ENCODE measurements at places on chromosomes 1 and 21. TPM values are rescaled to one million over a fixed set of nuclear protein-coding genes. Genes with fewer than 3 reads are reported as not detected.

DNA sequence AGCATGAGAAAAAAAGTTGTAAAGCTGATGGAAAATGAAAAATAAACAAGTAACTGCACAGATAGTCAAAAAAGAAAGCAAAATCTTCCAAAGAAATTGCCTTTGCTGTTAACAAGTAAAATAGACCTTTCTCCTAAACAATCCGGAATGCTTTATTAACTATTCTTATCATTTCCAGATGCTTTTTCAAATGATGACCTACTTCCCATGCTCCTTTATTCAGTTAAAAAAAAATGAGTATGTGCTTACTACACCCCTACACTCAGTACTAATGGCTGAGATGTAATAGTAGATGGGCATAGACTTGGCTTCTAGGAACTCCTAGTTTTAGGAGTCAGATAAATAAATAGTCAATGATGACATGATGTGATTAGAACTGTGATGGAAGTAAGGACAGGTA lies 108.5 kb downstream of the NIBAN1 start:
- H3K4me3 ChIP-seq, result no peak overlapping the region
- no peak for DNase-seq
- no peak overlapping the region for H3K27ac ChIP-seq
- no peaks in the 10 kb centered on the region for H3K36me3 ChIP-seq
- H3K4me1 ChIP-seq, result peaks cover 16% of the 10 kb centered on the region
- no peaks in the 10 kb centered on the region for H3K27me3 ChIP-seq

DNA sequence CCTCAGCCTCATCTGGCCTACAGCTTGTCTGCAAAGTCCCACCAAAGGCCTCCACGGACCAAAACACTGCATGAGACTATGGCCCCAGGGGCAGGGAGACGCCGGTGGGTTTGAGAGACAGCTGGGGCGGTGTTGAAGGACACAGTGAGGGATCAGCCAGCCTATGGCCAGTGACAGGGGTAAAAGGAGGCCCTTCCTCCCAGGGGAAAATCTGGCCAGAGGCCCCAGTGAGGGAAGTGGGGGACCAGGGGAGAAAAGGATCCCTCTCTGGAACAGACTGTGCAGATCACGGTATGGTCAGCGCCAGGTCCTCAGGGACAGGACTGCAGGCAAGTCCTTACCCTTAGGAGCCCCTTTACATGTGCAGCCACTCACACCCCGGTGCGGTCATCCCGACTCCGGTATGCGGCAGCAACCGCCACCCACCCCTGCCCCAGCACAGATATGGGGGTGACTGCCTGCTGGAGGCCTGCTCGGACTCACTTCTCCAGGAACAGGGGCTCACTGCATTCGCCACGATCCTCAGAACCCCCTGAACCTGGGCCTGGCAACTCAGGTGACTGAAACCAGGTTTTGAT lies 1.3 kb downstream of the CERS2 start:
- H3K27ac ChIP-seq, result no peak overlapping the region
- DNase-seq, result no peak
- H3K36me3 ChIP-seq, result peaks cover 7% of the 10 kb centered on the region
- no peaks in the 10 kb centered on the region for H3K27me3 ChIP-seq
- H3K4me3 ChIP-seq, result peak overlapping the region; percentile 90

NR1I3 gene
- not detected for total RNA-seq

DNA sequence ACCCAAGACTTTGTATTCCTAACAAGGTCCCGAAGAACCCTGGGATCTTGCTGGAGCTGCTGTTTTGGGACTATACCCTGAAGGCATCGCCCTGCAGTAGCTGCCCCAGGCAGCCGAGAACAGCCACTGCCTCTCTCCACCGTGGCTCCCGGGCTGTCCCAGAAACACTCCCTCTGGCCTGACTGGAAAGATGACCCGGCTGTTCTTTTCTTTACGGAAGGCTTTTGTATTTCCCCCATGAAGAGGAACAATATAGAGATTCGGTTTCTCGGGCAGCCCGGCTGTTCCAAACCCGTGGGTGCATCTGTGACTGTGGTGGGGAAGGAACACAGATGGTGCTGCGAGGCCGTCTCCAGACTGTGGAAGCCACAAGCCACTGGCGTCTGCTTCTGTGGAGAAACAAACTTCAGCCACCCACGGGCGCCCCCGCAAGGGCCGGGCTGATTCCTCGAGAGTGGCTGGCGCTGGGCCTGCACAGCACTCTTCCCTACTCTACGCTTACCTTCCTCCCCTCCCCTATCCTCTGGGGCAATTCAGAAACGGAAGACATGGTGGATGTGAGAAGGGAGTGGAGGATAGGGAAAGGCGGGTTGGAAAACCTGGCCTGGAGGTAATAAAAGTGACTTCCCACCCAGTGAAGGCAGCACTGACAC lies 33.7 kb upstream of the VASH2 start:
- H3K4me3 ChIP-seq, result no peak overlapping the region
- no peak overlapping the region for H3K27ac ChIP-seq
- no peaks in the 10 kb centered on the region for H3K36me3 ChIP-seq
- no peak for DNase-seq
- H3K27me3 ChIP-seq, result 0 out of 2 replicates have a peak, but pooled peaks cover 3% of the 10 kb centered on the region

GRCh38 chr1:114088392-114089299 lies 65.0 kb downstream of the SYT6 start:
- no peaks in the 10 kb centered on the region for H3K27me3 ChIP-seq
- peaks cover 40% of the 10 kb centered on the region for H3K4me1 ChIP-seq
- no peaks in the 10 kb centered on the region for H3K36me3 ChIP-seq
- peak; percentile 51 for DNase-seq
- no peak overlapping the region for H3K4me3 ChIP-seq

- H3K4me3 ChIP-seq, result no peak overlapping the region
- H3K27me3 ChIP-seq, result no peaks in the 10 kb centered on the region
- peak; percentile 37 for DNase-seq
- H3K27ac ChIP-seq, result no peak overlapping the region
Measured at GRCh38 chr1:160797861-160798273, 1.9 kb downstream of the LY9 start.

ANGPTL1 gene
- not detected for total RNA-seq

LEFTY2 gene
- not detected for total RNA-seq

DNAJC28 gene
- 0.44 TPM for total RNA-seq

KCNC4 gene
- 1.6 TPM for total RNA-seq

TLR5 gene
- total RNA-seq, result 1.2 TPM

DNA sequence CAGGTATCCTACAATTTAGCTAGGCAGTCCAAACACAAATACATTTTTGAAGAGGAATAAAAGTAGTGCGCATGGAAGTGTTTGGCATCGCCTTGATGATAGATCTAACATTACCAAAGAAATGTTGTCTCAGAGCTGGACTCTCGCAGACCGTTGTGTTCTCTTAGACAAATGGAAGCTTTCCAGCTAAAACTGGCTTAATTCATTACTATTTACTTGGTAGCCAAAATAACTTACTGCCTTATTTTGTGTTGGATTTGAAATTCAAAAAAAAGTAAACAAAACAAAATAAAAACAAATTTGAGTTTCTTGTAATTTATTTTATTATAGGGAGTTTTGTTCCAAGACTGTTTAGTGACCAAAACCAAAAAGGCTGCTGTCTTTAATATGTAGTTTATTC lies 51.6 kb downstream of the PDE4B start:
- no peak for DNase-seq
- no peaks in the 10 kb centered on the region for H3K4me1 ChIP-seq
- no peak overlapping the region for H3K27ac ChIP-seq
- H3K36me3 ChIP-seq, result no peaks in the 10 kb centered on the region
- H3K27me3 ChIP-seq, result peaks cover 40% of the 10 kb centered on the region
- H3K4me3 ChIP-seq, result no peak overlapping the region

- H3K27ac ChIP-seq, result no peak overlapping the region
- DNase-seq, result no peak
- H3K27me3 ChIP-seq, result no peaks in the 10 kb centered on the region
- H3K4me3 ChIP-seq, result no peak overlapping the region
Measured at GRCh38 chr21:25080661-25081060, 526.6 kb downstream of the MRPL39 start.

DNA sequence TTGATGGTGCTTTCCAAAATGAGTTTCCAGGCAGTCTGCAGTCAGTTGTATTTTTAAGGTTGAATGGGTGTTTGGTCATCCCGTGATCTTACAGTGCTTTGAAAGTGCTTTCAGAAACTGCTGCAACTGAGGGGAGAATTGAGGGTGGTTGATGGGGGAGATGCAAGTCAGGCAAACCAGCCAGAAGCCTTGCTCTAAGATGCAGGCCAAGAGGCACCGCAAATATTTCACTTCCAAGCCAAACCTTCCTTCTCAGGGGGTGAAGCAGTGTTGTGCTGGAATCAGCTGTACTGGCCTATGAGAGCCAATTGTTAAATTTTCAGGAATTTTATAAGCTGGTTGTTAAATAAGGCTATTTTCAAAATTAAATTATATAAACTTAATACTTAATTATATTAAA lies 151.6 kb downstream of the KCNJ6 start:
- H3K4me3 ChIP-seq, result no peak overlapping the region
- H3K27ac ChIP-seq, result no peak overlapping the region
- DNase-seq, result no peak

OR6K3 gene
- not detected for total RNA-seq

DNA sequence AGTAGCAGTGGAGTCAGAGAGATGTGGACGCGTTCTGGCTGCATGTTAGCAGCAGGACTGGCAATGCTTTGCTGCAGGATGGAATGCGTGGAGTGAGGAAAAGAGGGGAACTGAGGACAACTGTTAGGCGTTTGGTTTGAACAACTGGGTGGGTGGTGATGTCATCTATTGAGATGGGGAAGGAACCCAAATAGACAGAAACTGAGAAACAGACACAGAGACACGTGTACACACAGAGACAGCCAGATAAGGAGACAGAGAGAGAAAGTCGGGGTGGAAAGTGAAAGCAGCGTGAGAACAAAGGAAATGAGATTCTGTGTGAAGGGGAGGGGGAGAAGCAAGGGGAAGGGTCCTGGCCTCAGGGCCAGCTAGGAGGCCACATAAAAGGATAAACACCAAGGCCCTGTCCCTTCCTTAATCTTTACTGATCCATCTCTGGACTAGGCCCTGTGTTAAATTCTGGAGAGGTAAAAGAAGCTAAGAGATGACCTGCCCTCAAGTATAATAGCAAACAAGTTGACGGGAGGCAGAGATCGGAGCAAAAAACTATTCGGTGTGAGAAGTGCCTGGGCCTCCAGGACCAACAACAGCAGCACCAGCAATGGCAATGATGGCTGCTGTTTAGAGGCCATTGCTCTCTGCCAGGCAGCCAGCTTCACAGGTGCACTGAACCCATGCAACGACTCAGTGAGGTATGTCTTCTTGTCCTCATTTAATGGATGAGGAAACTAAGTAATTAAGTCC lies 31.6 kb downstream of the VWA5B1 start:
- no peaks in the 10 kb centered on the region for H3K4me1 ChIP-seq
- no peak overlapping the region for H3K4me3 ChIP-seq
- no peak for DNase-seq
- no peaks in the 10 kb centered on the region for H3K27me3 ChIP-seq
- H3K27ac ChIP-seq, result no peak overlapping the region

DNA sequence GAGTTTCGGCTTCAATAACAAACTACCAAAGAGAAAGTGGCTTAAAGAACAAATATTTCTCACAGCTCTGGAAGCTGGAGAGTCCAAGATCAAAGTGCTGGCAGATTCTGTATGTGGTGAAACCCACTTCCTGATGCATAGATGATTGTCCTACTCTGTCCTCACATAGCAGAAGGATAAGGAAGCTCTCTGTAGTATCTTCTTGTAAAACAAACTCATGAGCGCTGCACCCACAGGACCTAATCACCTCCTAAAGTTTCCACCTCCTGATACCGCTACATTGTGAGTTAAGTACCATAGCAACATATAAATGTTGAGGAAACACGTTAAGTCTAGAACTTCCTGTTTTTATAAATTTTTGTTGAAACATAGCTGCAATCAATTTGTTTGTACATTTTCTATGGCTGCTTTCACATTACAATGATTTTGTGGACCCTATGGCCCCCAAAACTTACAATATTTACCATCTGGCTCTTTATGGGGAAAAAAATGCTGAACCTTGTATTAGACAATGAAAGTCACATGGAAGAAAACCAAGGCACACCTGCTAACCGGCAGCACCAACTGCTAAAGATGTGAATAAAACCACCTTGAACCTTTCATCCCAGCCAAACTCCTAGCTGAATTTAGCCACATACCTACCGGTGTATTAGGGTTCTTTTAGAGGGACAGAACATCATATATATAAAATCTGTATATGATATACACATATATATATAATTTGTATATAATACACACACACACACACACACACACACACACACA lies 1423.4 kb downstream of the NCAM2 start:
- no peak overlapping the region for H3K4me3 ChIP-seq
- no peaks in the 10 kb centered on the region for H3K27me3 ChIP-seq
- DNase-seq, result no peak
- H3K4me1 ChIP-seq, result no peaks in the 10 kb centered on the region
- H3K27ac ChIP-seq, result no peak overlapping the region

DNA sequence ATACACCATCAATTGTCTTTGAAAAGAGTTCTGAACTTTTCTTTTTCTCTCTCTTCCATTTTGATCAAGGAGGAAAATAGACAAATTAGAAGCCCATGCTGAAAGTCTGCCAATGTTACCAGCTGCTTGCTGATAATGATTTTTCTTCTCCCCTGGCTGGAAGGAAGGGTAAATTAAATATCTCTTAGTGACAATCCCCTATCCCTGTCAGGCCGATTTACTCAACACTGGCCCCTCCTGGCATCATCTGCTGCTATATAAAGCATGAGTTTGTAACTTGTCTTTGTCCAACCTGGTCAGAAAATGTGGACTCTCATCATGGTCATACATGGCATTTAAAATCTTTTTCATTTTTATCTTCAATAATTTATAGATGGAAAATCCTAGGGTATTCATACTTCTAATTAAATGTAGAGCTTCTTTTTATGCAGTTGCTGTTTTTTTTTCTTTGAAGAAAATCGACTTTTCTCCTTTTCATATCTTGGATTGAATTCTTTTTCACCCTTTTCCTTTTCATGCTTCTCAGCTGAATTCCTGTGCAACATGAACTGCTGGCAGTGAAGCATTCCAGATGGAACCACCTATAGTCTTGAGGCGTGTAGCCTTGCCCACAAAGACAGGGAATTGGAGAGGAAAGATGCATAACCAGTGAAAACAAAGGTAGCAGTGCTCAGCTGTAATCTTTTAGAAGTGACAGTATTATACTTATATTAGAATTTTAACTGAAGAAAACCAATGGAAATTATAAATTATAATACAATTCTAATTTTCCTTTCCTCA lies 214.7 kb upstream of the PTGFR start:
- H3K27me3 ChIP-seq, result no peaks in the 10 kb centered on the region
- no peak for DNase-seq
- no peak overlapping the region for H3K4me3 ChIP-seq
- H3K27ac ChIP-seq, result no peak overlapping the region
- peaks cover 23% of the 10 kb centered on the region for H3K4me1 ChIP-seq

DNA sequence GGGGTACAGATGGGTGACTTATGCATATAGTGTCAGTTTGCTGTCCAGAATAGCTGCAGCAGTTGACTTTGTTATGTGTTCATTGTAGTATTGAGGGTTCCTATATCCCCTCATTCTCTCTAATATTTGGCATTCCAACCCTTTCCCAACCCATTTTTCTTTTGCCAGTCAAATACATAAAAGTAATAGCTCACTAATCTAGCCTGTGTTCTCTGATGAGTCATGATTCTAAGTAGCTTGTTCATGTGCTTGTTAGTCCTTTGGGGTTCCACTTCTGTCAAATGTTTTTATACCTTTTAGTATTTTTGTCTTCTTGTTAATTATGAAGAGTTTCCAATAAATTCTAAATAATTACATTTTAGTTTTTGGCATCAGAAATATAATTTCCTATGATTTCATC lies 99.2 kb upstream of the MROH9 start:
- no peaks in the 10 kb centered on the region for H3K36me3 ChIP-seq
- no peaks in the 10 kb centered on the region for H3K4me1 ChIP-seq
- H3K27me3 ChIP-seq, result 0 out of 2 replicates have a peak, but pooled peaks cover under 1% of the 10 kb centered on the region

ASCL5 gene
- 2.4 TPM for total RNA-seq

UMODL1 gene
- not detected for total RNA-seq

All from PC-3 (cell line).